ENCODE measurements at places on chromosomes 7 and 10.
A peak's percentile ranks its signal among the peaks of the same experiment; 100 is the strongest.

GRCh38 chr7:151895631-151896031, 18.7 kb upstream of the PRKAG2 start:
- DNase-seq = no peak

DNA sequence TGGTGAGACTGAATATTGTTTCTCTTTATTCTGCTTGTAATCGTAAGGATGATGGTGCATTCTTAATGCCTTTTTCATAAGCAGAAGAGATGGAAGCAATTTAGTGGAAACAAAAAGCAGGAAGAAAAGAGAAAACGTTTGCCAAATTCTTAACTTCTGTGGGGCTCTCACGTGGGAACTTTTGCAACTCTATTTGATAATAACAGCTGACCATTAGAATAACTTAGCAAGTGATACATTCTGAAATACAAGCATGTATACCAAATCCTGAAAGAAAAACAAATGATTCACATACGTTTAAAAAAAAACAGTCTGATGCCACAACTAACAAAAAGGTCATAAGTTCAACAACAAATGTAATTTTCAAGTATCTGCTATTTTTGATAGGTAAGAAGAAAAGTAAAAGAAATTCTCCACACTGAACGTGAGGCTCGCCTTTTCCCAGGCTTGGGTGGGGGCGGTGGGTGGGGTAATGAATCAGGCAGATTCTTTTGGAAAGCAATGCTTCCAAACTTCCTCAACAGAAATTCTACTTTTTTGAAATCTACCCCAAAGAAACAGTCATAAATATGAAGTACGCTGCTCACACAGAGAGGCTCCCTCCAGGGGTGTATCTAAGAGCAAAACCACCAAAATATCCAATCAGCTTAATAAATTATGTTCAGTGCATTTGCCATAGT, 446.2 kb upstream of the MGMT start:
- no peak for DNase-seq

DNA sequence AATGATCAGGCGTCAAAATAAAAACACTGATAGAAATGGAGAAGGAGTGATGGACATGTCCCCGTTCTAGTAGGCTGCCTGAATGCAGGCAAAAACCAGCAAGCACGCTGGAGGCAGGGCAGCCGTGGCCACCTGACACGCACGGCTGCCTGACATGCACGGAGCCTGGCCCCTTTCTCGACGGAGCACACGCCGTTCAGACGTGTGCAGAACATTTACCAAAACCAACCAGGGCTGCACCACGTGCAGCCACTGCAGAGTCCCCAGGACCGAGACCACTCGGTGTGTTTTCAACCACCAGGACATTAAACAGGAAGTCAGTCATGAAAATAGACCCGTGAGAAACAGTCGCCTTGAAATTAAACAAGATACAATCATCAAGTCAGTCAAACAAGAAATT, 61.9 kb upstream of the NKX6-2 start:
- DNase-seq = no peak

- DNase-seq = no peak
Observed at GRCh38 chr7:35702541-35702940, 7.6 kb upstream of the HERPUD2 start.

- DNase-seq = no peak
Observed at GRCh38 chr10:132309879-132310591, 2.3 kb upstream of the STK32C start.

GRCh38 chr10:101611096-101611905, 23.2 kb downstream of the DPCD start:
- peak; percentile 12 for DNase-seq

GRCh38 chr10:525565-526315, 163.7 kb downstream of the DIP2C start:
- no peak for DNase-seq

DNA sequence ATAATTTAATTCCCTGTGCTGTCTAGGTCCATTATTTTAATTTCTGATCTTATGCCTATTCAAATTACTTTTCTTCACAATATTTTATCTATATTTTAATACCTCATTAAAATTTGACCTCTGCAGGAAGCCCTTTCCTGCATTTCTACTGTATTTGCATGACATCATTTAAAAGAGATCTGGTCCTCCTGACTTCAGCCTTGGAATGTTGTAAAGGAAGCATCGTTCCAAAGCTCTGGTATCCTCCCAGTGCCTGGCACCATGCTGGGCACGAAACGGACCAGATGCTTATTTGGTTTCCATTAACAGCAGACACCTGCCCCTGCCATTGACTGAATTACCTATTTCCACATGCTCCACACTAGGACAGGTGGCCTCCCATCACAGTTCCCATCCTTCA, 247.5 kb downstream of the KLF6 start:
- no peak for DNase-seq

DNA sequence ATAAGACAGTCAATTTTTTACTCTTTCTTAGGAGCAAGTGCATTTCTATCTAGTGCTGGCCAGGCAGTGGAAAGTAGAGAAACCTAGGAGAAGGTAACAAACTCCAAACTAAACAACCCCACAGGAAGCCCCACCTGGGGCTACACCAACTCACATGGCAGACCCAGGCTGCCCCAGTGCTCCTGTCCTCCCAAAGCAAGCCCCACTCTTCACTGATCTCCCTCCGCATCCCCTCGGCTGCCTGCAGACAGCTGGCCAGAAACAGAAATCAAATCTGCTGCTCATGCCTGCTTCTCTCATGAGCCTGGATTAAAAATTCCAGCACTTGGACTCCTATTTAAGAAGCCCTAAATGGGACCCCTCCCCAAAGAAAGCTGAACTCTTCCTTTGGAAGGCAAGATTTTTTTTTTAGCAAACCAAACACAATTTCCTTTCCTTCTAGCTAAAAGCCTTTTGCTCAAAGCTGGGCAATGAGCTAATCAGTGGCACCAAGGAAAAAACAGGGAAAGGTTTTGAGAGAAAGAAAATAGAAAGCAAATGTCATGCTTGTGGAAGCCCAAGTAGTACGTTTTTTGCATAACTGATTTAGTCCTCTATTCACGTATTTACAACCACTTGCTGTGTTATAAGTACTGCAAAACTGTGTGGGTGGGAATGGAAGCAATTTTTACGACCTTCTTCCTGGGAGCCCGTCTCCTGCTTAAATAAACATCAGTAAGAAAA, 10.8 kb downstream of the PDE1C start:
- DNase-seq = no peak

GRCh38 chr7:133821171-133821570, 306.0 kb upstream of the LRGUK start:
- DNase-seq = no peak

- DNase-seq = peak; percentile 66
Observed at GRCh38 chr7:107725138-107725740, 18.7 kb upstream of the CBLL1 start.

DNA sequence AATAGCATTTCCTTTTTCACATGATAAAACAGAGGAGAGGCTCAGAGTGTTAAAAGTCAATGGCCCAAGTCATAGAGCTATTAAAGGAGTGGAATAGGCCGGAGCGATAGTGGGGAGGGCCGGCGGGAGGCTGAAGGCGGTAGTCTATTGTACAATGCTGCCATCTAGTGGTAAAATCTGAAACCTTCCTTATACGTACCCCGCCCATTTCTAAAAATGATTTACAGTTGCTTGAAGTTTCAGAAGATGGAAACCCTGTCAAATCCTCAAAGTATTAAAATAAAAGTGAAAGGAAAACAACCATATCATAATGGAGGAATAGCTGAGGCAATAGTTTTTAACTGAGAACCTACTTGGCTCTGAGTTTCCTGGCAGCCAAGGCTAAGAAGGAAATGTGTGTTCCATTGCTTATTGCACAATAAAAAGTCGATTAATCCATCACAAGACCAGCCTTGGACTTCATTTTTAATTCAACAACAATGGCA, 209.1 kb downstream of the CCSER2 start:
- DNase-seq = peak; percentile 48

GRCh38 chr10:44967616-44968015, 8.0 kb downstream of the RASSF4 start:
- DNase-seq = no peak

DNA sequence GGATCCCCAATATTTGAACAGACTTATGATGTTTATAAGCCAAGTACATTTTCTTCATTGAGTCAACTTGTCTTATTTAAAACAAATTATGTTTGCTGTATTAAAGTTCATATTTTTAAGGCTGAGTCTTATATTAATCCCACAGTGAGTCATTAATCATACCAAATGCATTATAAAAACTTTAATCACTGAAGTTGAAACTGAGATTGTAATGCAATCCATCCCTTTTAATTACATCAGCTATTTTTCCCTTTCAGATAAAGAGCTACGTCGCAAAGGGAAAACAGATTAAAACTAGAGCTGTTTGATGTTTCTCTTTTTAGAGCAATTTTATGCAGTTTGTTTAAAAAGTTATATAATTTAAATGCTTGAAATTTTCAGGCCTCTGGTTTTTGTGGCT, 183.0 kb downstream of the ARID5B start:
- no peak for DNase-seq

- peak; percentile 21 for DNase-seq
Observed at GRCh38 chr7:148697256-148698006, 1.3 kb upstream of the CUL1 start.

- DNase-seq = peak; percentile 65
Observed at GRCh38 chr10:117216611-117217195, 19.4 kb downstream of the KCNK18 start.

DNA sequence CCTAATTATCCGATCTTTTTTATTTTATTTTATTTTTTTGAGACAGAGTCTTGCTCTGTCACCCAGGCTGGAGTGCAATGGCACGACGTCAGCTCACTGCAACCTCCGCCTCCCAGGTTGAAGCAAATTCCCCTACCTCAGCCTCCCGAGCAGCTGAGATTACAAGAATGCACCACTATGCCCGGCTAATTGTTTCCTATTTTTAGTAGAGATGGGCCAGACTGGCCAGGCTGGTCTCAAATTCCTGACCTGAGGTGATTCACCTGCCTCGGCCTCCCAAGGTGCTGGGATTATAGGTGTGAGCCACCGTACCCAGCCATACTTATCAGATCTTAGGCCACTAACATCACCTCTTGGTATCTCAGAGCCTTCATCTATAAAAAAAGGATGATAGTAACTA, 4.9 kb downstream of the SLC25A13 start:
- DNase-seq = no peak

GRCh38 chr7:158781217-158781973, 47.9 kb downstream of the ESYT2 start:
- no peak for DNase-seq

DNA sequence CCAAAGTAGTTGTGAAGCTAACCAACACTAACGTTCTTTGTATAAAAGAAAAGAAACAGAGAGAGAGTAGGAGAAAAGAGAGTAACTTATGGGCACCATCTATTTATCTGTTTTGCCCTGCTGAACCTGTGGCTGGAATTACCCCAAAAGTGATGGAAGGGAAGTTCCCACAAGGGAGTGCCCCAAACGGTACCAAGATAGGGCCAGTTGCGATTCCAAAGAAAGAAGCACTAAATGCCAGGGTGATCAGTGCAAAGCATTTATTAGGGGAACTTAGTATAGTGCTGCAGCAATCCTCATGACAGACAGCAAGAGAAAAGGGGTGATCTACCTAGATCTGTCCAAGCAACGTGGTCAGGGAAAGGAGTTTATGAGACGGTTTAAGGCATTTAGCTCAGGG, 190.2 kb downstream of the SORCS3 start:
- no peak for DNase-seq
